Mesendoderm (in vitro differentiated cells): ENCODE measurements at places on chromosomes 1 and 21.
A peak's percentile ranks its signal among the peaks of the same experiment; 100 is the strongest.

- H3K36me3 ChIP-seq, result no peaks in the 10 kb centered on the region
- no peak overlapping the region for H3K27ac ChIP-seq
- H3K4me3 ChIP-seq, result no peak overlapping the region
- H3K27me3 ChIP-seq, result no peaks in the 10 kb centered on the region
- H3K4me1 ChIP-seq, result no peaks in the 10 kb centered on the region
These were observed 34.5 kb upstream of the C21orf91 start for GRCh38 chr21:17853393-17854275.

DNA sequence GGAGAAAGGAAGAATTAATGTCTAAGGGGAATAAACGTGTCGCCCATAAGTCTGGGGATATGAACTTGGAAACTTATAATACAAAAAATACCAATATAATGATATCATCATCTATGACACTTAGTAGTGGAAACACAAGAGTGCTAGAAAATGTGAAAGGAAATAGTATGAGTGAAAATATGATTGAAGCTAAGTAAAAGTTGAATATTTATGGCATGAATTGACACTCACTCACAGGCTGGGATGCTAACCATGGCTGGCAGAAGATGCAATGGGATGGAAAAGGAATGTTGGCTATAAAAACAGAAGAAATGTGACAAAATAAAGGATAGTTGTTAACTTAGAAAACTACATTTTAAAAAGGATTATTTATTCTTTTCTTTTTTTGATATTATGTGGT, 120.1 kb downstream of the XPR1 start:
- H3K4me3 ChIP-seq, result no peak overlapping the region
- no peaks in the 10 kb centered on the region for H3K36me3 ChIP-seq
- H3K27ac ChIP-seq, result no peak overlapping the region
- no peaks in the 10 kb centered on the region for H3K4me1 ChIP-seq

- H3K27me3 ChIP-seq, result no peaks in the 10 kb centered on the region
- H3K4me3 ChIP-seq, result no peak overlapping the region
- no peak overlapping the region for H3K27ac ChIP-seq
- H3K4me1 ChIP-seq, result peaks cover 2% of the 10 kb centered on the region
- DNase-seq, result peak; percentile 31
- peaks cover 2% of the 10 kb centered on the region for H3K36me3 ChIP-seq
These were observed 25.8 kb downstream of the TFAP2E start for GRCh38 chr1:35598895-35599294.

DNA sequence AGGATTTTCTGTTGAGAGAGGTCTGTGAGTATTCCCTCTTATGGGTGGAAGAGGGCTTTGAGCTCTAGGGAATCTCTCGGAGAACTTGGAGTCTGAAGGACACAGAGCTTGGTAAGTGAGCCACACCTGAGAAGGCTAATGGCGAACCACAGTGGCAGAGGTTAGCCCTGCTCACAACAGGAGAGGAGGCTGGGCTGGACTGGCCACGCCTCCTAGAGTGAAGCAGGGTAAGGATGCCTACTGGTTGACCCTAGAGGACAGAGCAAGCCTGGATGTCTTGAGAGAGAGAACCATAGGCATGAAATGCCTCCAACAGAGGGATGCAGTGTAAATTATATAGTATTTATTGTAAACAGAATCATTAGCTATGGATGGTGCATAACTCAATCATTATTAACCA, 232.6 kb downstream of the PCP4 start:
- H3K27ac ChIP-seq, result no peak overlapping the region
- no peaks in the 10 kb centered on the region for H3K4me1 ChIP-seq
- H3K36me3 ChIP-seq, result no peaks in the 10 kb centered on the region
- DNase-seq, result peak; percentile 25
- H3K27me3 ChIP-seq, result no peaks in the 10 kb centered on the region
- H3K4me3 ChIP-seq, result no peak overlapping the region

GRCh38 chr1:28297826-28298225, 31.0 kb upstream of the MED18 start:
- H3K27me3 ChIP-seq, result no peaks in the 10 kb centered on the region
- H3K4me1 ChIP-seq, result peaks cover 2% of the 10 kb centered on the region
- H3K27ac ChIP-seq, result no peak overlapping the region
- DNase-seq, result no peak
- no peak overlapping the region for H3K4me3 ChIP-seq
- no peaks in the 10 kb centered on the region for H3K36me3 ChIP-seq

DNA sequence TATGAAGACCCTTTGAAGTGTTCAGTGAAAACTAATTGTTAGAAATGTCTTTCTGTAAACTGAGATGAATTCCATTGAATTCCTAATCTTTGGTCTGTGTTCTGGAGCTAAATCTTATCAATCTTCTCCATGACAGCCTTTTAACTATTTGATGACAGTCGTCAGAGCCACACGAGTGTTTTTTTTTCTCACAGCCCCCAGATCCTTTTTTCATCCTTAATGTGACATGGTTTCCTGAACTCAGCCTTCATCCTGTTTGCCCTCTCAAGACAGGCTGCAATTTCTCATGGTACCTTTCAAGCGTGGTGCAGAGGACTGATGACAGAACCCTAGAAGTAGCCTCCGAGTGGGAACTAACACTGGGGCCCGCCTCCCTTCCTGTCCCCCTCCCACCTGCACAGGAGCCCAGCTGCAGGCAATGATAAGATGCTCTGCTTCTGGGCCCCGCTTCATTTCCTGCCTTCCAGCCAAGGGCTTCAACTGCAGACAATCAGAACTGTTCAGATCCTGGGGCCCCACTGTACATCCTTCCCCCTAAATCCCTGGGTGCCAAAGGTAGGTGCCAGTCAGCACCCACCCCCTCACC, 114.6 kb upstream of the VAV3 start:
- no peak overlapping the region for H3K27ac ChIP-seq
- DNase-seq, result peak; percentile 43
- peaks cover 6% of the 10 kb centered on the region for H3K4me1 ChIP-seq

DNA sequence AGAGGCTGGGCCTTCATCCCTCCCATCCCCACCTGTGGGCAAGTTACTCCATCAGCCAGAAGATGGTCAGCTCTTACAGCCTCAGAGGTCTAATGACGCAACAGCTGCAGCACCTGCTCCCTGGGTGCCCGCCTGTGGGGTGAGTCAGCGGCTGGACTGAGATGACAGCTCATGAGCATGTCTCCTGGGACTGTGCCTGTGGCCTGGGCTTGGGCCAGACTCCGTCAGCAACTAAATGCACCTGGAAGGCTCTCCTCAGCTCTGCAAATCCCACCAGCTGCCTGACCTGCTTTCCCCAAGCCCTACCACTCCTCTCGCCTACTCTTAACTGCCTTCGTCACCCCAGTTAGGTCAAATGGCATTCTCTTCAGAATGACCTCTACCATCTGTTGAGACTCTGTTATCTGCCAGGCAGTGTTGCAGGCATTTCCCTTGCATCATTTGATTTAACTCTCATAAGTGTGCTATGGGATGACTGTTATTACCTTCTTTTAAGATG, 47.7 kb downstream of the ETS2 start:
- no peak for DNase-seq
- H3K27ac ChIP-seq, result no peak overlapping the region
- H3K4me3 ChIP-seq, result no peak overlapping the region
- no peaks in the 10 kb centered on the region for H3K4me1 ChIP-seq
- H3K36me3 ChIP-seq, result no peaks in the 10 kb centered on the region

DNA sequence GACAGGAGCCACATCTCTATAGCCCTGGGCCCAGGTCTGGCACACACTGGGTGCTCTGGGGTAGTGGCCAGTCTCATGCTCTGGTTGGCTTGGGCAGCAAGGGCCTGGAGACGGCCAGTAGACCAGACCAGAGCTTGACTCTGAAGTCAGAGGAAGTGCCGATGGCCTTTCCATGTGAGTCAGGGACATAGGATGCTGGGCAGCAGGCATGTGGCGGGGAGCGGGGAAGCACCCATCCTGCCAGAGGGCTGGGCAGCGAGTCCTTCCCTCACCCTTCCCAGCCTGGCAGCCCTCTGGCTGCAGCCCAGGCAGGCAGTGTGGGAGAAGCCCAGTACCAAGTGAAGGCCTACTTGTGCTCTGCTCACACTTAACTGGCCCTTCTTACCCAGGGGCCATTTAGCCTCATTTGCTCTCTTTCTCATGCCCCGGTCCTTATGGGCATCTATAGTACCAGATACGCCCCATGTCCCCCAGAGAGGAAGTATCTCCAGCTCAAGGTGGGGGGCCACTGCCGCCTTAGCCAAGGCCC, 3.3 kb downstream of the GPR153 start:
- no peak for DNase-seq
- H3K27me3 ChIP-seq, result no peaks in the 10 kb centered on the region
- no peaks in the 10 kb centered on the region for H3K4me1 ChIP-seq
- no peaks in the 10 kb centered on the region for H3K36me3 ChIP-seq
- H3K27ac ChIP-seq, result no peak overlapping the region

DNA sequence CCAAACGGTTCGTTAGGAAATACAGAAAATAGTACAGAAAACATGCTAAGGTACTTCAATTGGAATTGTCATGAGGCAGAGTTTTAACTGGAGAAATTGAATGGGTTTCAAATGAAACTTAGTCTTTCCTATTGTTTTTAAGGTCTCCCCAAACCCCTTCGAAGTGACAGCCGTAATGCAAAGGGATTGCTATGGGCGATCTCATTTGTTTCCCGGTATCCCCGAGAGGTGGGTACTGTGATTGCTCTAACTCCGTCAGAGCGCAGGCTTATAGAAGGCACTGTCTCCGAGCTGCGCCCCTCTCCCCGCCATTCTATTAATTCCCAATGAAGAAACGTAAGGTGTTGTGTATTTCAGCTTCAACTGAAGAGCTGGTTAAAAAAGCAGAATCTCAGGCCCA, 22.0 kb upstream of the RNF187 start:
- DNase-seq, result no peak
- no peaks in the 10 kb centered on the region for H3K4me1 ChIP-seq
- no peak overlapping the region for H3K27ac ChIP-seq
- H3K4me3 ChIP-seq, result no peak overlapping the region
- H3K27me3 ChIP-seq, result peaks cover 14% of the 10 kb centered on the region

GRCh38 chr1:172477741-172478140, 33.9 kb upstream of the PIGC start:
- H3K4me3 ChIP-seq, result no peak overlapping the region
- no peaks in the 10 kb centered on the region for H3K36me3 ChIP-seq
- peaks cover 2% of the 10 kb centered on the region for H3K4me1 ChIP-seq
- no peak for DNase-seq
- no peak overlapping the region for H3K27ac ChIP-seq

- H3K4me1 ChIP-seq, result peaks cover 15% of the 10 kb centered on the region
- no peaks in the 10 kb centered on the region for H3K36me3 ChIP-seq
- DNase-seq, result peak; percentile 72
These were observed 208.2 kb upstream of the TMEM51 start for GRCh38 chr1:14945132-14946010.

- H3K36me3 ChIP-seq, result no peaks in the 10 kb centered on the region
- no peaks in the 10 kb centered on the region for H3K4me1 ChIP-seq
- no peak for DNase-seq
- no peak overlapping the region for H3K4me3 ChIP-seq
- H3K27ac ChIP-seq, result no peak overlapping the region
These were observed 20.6 kb upstream of the CRB1 start for GRCh38 chr1:197247465-197247864.

GRCh38 chr21:31447505-31447904, 103.4 kb upstream of the TIAM1 start:
- no peak overlapping the region for H3K27ac ChIP-seq
- H3K4me1 ChIP-seq, result no peaks in the 10 kb centered on the region
- DNase-seq, result no peak
- H3K36me3 ChIP-seq, result no peaks in the 10 kb centered on the region
- H3K27me3 ChIP-seq, result no peaks in the 10 kb centered on the region

- H3K4me3 ChIP-seq, result no peak overlapping the region
- no peaks in the 10 kb centered on the region for H3K27me3 ChIP-seq
- peaks cover 2% of the 10 kb centered on the region for H3K4me1 ChIP-seq
- no peak for DNase-seq
- no peak overlapping the region for H3K27ac ChIP-seq
These were observed 17.1 kb upstream of the KCND3 start for GRCh38 chr1:112006416-112007025.

- no peaks in the 10 kb centered on the region for H3K36me3 ChIP-seq
- H3K27me3 ChIP-seq, result no peaks in the 10 kb centered on the region
- no peak overlapping the region for H3K4me3 ChIP-seq
- no peak for DNase-seq
These were observed 83.1 kb upstream of the SOD1 start for GRCh38 chr21:31576428-31576827.

DNA sequence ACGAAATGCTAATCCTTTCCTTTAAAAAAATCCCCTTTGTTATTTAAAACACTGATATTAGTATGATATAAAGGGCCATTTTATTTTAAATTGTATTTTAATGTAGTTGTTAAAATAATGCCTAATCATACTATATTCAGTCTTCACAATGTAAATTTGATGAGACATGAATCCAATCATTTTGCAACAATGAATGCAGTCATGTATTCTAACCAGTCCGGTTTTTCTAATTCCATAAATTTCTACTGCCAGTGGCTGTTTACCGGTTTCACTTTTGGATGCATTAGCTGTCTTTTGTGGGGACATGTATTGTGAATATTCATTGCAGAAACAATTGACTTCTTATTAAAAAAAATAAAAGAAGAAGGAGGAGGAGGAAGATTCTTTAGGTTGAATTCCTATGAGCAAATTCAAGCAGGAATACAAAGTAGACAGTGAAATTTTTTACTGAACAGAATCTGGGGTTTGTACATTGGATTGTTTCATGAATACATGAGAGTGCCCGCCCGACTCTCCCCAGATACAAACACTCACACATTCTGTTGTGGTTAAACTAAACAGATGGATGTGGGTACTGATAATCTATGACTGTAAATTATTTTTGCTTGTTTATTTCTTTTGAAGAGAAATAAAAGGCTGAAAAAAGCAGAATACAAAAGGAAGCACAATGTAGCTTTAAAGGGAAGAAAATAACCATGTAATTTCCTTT, 624.8 kb upstream of the PTBP2 start:
- H3K4me3 ChIP-seq, result no peak overlapping the region
- H3K27me3 ChIP-seq, result no peaks in the 10 kb centered on the region
- H3K27ac ChIP-seq, result no peak overlapping the region
- no peaks in the 10 kb centered on the region for H3K4me1 ChIP-seq
- DNase-seq, result no peak
- no peaks in the 10 kb centered on the region for H3K36me3 ChIP-seq

GRCh38 chr1:222877854-222878253, 63.0 kb downstream of the DISP1 start:
- no peak overlapping the region for H3K4me3 ChIP-seq
- H3K4me1 ChIP-seq, result no peaks in the 10 kb centered on the region
- H3K27me3 ChIP-seq, result no peaks in the 10 kb centered on the region
- H3K36me3 ChIP-seq, result no peaks in the 10 kb centered on the region
- H3K27ac ChIP-seq, result no peak overlapping the region
- peak; percentile 10 for DNase-seq

GRCh38 chr21:25584833-25585676, 22.2 kb downstream of the MRPL39 start:
- H3K4me1 ChIP-seq, result no peaks in the 10 kb centered on the region
- H3K27ac ChIP-seq, result no peak overlapping the region
- DNase-seq, result no peak
- no peaks in the 10 kb centered on the region for H3K27me3 ChIP-seq
- no peak overlapping the region for H3K4me3 ChIP-seq

GRCh38 chr1:175221557-175222175, 29.1 kb upstream of the KIAA0040 start:
- H3K4me3 ChIP-seq, result no peak overlapping the region
- no peaks in the 10 kb centered on the region for H3K27me3 ChIP-seq
- H3K4me1 ChIP-seq, result peaks cover 2% of the 10 kb centered on the region
- H3K36me3 ChIP-seq, result no peaks in the 10 kb centered on the region
- peak; percentile 86 for DNase-seq
